Cerebellar nuclear complex (tissue), 1 donor: ENCODE measurements at places on chromosomes 11 and 22.

DNA sequence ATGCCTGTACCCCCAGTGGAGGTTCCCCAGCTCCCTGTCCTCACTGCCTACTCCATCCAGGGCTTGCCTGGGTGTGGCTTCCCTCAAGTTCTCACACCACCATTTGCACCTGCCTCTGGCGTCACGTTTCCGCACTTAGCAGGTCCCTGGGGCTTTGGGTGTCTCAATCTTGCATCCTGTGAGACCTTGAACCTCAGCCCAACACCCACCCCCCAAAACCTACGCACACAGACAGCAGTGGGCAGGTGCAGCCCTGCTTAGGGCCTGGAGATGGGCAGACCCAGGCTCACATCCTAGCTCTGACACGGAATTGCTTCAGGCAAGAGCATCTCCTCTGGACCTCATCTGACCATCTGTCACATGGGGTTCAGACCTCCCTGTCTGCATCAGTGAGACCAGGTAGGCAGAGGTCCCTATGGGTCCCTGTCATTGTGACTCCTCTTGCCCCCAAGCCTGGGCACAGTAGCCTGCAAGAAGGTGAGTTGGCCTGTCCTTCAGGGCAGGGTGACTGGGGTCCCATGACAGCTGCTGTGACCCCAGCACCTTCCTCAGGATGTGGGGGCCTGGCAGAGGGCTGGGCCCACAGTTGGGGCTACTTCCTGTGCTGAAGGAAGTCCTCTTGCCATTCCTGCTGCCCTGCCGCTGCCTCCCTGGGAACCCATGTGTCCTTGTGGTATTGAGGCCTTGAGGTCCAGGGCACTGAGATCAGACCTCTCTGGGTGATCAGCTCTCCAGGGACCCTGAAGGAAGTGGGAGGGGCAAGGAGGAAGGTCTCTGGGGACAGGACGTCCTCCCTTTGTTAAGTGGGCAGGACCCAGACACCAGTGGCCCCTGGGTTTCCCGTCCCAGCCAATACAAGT is 2.0 kb downstream of the SIPA1 start:
- DNase-seq, result no peak

GRCh38 chr11:35425603-35426212 is 6.3 kb upstream of the SLC1A2 start:
- DNase-seq, result no peak

- DNase-seq, result no peak
Observed at GRCh38 chr11:44868455-44869421, 81.9 kb downstream of the TP53I11 start.

- no peak for DNase-seq
Observed at GRCh38 chr11:1305063-1305495, 4.4 kb downstream of the TOLLIP start.

GRCh38 chr22:38866399-38867123 is 5.5 kb downstream of the CBX6 start:
- DNase-seq, result no peak

GRCh38 chr11:15933886-15934625 is 422.3 kb downstream of the SOX6 start:
- no peak for DNase-seq

GRCh38 chr11:93715797-93716396 is 25.4 kb downstream of the TAF1D start:
- no peak for DNase-seq

GRCh38 chr11:727281-727701 is 20.0 kb upstream of the TALDO1 start:
- DNase-seq, result no peak

GRCh38 chr11:573146-573759 is 3.0 kb upstream of the PHRF1 start:
- no peak for DNase-seq

DNA sequence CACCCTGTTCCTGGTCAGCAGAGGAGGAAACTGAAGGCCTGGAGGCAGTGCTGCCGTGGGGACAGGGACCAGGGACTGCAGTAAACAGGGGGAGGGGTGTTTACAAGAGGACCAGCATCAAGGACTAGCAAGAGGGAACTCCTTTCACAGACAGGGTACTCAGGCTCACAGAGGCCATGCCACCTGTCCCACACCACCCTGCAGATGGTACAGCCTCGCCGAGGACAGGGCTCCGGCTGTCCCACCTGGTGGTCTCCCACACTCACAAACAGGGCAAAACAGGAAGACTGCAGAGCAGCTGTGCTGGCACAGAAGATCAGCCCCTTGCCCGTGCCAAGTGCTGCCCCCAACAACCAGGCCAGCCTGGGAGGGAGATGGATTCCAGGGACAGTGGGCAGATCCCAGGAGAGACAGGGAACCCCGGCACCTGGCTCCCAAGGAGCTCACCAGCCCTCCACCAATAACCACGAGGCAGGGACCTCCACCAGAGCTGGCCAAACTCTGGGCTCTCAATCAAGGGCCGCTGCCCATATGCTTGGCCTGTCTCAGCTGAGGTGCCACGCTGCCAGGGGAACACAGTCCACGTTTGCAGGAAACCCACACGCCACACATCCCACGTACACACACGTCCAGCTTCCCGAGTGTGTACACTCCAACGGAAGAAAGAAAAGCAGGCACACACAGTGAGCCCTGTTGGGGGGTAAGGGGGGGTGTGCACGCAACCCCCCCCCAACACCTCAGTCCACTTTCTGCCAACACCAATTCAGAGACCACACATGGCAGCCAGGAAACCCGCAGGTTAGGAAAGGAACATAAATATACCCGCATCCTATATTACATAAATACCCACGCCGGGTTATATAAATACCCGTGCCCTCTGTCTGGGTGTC is 2.1 kb downstream of the CSNK1E start:
- peak; percentile 26 for DNase-seq

DNA sequence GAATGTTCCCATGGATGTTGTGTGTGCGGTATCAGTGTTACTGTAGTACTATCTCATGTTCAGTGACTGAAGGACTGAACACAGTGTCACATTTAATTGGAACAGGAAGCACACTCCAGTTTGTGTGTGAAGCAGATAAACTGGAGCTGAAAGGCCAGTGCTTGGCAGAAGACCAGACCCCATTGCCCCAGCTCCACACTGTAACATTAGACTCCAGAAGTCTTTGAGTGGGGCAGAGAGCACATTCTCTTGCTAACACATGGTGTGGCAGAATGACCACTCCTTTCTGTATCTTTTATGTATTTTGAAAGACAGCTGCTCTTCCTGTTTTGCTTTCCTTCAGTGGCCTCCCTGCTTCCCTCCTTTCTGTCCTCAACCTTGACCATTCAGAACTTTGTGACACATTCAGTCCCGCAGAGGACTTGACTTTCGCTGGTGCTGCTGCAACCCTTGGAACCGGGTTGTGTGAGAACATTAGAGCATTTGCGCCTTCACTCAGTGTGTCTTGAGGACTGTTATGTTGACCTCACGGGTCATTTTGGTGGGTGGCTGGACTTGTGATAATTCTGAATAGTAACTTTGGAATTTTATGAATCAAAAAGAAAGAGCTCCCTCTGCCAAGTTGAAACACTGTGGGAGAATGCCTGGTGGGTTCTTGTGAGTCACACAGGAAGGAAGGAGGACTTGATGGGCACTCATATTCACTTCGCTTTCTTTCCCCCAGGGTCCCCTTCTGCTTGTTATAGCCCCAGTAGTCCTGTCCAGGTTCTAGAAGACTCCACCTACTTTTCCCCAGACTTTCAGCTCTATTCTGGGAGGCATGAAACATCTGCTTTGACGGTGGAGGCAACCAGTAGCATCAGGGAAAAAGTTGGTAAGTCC is 26.4 kb downstream of the AMOTL1 start:
- no peak for DNase-seq

DNA sequence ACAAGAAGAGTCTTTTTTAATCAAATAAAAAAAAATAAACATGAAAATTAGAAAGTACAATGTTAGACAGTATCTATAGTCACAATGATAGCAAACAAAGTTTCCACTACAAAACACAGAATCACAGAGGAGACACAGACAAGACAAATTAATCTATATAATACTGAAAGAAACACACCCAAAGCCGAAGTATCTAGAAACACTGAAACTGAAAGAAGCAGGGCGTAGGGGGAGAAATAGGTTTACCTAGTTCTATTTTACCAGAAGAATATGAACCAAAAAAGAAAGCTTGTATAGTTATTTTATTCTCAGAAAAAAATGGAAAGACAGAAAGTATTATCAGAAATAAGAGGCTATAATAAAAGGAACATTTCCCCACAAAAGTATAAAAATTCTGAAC is 27.1 kb upstream of the NUP50 start:
- no peak for DNase-seq

DNA sequence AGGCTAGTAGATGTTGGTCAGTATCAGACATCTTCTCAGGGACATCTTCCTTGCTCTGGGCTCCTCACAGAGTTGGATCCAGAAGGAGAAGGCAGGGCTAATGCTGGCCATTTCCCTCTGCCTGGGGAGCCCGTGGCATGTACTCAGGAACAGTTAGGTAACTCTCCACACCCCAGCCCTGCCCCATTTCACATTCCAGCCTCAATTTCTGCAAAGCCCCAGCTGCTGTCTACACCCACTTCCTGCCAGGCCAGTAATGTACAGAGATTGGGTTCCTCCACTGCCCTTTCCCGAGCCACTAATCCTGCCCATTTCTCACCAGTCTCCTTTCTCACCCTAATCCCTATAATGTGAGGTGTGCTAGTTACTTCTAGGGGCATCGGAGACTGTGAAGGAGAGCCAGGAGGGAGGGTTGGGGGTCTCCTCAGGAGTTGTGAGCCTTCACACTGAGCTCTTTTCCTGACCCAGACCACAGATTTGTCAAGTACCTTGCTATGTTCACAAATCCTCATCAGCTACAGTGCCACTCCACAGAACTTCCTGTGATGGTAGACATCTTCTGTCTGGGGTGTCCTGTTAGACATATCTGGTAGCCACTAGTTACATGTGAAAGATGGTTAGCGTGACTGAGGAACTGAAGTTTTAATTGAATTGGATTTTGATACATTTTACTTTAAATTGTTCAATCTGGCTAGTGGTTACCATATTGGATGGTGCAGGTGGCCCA is 1.3 kb upstream of the SEC14L3 start:
- DNase-seq, result no peak

DNA sequence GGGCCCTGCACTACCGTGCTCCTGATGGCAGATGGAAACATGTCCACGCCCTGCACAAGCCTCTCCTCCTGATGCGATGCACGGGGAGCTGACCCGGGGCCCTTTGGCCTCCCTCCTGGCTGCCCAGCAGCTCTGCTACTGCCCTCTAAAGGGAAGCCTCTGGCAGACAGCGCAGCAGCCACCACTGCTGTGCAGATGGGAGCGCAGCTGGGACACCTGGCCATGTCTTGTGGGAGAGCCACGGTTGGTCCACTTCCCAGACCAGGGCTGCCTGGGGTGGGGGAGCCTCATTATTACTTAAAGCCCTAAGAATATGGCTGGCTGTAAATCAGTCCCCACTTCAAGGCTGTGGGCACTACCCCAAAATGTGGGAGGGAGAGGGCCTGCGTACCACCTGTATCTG is 38.3 kb downstream of the TBX1 start:
- no peak for DNase-seq

DNA sequence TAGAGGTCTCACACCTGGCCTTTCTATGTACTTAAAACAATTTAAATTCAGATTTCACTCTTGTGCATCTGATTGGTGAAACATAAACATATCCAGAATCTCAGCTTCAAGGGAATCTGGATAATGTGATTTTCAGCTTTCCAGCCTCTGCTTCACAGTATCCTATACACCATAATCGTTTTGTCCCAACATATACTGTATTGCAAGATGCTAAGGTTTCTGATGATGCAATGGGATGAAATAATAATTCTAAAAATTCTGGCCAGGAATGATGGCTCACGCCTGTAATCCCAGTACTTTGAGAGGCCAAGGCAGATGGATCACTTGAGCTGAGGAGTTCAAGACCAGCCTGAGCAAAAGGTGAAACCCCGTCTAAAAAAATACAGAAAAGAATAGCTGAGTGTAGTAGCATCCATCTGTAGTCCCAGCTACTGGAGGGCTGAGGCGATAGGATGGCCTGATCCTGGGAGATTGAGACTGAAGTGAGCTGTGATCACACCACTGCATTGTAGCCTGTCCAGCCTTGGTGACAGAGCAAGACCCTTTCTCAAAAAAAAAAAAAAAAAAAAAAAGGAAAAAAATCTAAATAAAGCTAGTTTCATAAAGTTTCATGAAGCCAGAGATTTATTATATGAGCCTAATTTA is 41.0 kb upstream of the CTSC start:
- DNase-seq, result no peak

DNA sequence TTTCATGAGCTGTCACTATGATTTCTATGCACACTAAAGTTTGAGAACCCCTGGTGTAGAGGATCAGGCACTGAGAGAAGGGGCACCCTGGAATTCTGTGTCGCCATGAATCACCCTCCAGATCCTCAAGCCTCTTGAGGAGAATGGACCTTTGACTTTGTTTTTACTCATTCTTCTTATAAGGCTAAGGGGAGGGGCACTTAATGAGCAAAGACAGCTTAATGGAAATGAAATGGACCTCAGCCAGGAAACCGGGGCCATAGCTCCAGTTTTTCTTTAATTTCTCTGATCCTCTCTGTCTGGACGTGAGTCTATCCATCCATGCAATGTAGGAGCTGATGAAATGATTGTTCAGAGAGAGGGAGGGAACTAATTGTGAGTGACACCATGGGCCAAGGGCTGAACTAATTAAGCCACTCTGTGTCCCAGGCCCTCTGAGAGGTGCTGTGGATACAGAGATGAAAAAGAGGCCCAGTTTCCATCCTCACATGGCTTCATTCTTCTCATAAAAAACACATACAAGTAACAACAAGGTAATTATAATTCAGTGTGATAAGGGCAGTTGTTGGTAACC is 32.8 kb downstream of the OR2AT4 start:
- DNase-seq, result no peak

- DNase-seq, result no peak
Observed at GRCh38 chr11:113690619-113691569, 15.2 kb downstream of the TMPRSS5 start.

- no peak for DNase-seq
Observed at GRCh38 chr11:66011785-66012303, at the start of gene CST6. Gene CST6, plus strand, starts transcription at chr11:66012008. Its CDS starts 37 bp downstream, at chr11:66012045.

GRCh38 chr22:45656577-45656976 is 15.1 kb upstream of the ATXN10 start:
- no peak for DNase-seq

- DNase-seq, result no peak
Observed at GRCh38 chr11:32939866-32940265, 47.3 kb downstream of the QSER1 start.

- no peak for DNase-seq
Observed at GRCh38 chr11:81963018-81963417, 770.6 kb downstream of the FAM181B start.
